Esophagus mucosa (tissue), 1 donor: ENCODE measurements at places on chromosomes 13 and 19. TPM values are rescaled to one million over a fixed set of nuclear protein-coding genes. Genes with fewer than 3 reads are reported as not detected.

- peak; percentile 71 for ATAC-seq
These were observed 7.9 kb upstream of the STK24 start for GRCh38 chr13:98584668-98585397.

GRCh38 chr19:17309965-17310461 is 650 bp downstream of the DDA1 start:
- no peak for ATAC-seq

DNA sequence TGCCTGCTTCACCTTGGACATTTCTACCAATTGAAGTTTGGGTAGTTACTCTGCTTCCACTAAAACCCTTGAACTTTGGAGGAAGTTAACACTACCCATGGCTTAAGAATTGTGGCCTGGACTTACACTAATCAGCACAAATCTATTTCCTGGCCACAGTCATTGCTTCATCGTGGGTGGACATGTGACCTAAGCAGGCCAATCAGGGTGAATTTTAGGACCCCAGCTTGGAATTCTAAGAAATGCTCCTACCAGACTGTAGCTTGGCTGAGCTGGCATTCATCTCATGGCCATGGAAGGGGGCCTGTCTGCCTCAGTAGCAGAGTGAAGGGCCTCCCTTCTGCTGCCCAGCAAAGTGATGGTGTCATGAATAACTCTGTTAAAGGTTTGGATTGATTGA is 58.3 kb upstream of the SLC15A1 start:
- ATAC-seq = peak; percentile 31

DNA sequence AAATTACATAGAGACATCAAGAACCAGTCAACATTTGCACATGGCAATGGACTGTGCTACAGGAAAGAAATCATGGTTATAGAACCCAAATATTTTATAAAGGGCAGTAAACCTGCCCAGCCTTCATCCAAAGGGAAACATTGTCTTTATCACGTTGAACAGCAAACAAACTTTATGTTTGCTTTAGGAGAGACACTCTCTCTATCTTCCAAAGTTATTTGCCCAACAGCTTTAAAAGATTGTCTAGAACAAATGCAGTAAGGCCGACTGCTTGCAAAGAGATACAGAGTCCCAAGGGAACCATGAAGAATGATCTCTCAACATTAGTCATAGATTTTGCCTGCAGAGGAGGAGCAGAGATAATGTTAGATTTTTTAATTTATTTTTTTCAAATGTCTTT is 1323.5 kb upstream of the SLC10A2 start:
- no peak for ATAC-seq

DNA sequence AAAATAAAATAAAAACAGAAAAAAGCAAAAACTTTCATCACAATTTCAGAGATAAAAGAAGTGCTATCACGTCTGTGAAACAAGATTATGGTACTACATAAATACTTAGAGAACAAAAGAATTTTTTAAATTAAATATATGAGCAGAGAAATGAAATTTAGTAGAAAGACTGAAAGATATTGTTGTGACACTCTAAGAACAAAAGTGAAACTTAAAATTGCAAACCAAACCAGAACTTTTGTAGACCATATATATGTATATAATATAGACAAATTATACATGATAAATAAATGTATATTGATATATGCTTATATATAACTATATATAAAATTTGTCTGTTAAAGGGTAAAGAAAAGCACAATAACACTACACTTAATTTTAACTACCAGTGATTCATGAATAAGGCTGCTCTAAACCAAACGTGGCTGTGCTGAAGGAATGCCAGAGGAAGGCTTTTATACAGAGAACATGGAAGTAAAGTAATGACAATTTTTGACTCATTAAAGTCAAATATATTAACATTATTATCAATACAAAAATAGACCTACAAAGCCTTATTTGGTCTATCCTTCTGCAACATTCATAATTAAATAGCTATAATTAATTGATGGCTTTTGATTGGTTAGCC is 1516.7 kb upstream of the PCDH20 start:
- ATAC-seq = no peak

KRTDAP gene
- 338 TPM for total RNA-seq

DNA sequence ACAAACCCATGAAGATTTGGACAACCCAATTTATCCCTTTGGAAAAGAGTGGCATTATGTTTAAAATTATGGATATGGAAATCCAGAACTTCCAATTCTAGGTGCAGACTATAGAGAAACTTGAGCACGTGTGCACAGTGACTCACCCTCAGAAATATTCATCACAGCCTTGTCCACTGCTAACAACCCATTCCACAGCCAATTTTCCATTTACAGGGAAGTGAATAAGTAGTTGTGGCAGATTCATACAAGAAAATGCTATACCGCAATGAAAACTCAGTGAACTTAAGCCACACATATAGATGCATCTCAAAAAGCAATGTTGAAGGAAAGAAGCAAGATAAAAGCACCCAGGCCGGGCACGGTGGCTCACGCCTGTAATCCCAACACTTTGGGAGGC is 133.3 kb downstream of the USP12 start:
- ATAC-seq = peak; percentile 27

AXL gene
- total RNA-seq = 4.0 TPM

NLRP7 gene
- not detected for total RNA-seq

FGF22 gene
- total RNA-seq = 0.12 TPM

ATP7B gene
- 0.92 TPM for total RNA-seq

LGALS7 gene
- total RNA-seq = 684 TPM
